ENCODE measurements at places on chromosomes 2 and 18.

- no peak for DNase-seq
Observed at GRCh38 chr18:24055878-24056277, 41.3 kb downstream of the TTC39C start.

- no peak for DNase-seq
Observed at GRCh38 chr18:57583297-57583835, 3.1 kb downstream of the FECH start.

DNA sequence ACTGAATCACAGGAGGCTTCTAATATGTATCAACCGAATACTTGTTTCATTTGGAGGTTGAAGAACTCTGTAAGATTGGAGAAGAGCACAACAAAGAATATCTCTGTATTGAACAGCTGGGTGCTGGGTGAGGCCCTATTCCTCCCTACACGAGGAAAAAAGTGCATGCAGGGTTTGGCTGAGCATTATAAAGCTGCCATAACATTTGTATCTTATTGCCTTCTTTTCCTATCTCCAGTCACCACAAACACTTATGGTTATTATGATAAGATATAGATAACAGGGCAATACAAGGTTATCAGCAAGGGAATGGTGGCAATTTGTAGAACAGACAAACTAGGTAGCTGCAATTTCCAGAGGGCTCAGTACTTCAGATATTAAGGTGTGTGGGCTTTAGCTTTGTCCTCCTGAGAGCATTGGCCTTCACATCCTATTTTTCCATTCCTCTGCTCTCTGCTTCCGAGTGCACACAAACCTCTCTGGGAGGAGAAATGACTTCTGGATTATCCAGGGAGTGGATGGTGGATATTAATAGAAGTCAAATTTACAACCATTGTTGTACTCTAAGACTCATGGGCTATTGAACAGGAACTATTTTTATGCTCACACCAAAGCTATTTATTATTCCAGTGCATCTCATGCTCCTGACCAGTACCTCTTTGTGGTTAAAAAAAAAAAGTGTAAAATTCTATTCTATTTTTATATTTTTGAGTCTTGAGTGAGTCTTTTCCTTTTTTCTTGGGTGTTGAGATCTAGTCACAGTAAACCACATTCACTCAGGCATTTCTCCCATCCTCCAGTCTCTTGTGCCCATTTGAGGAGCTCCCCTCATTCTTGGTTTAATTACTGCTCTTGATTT lies 248.4 kb downstream of the ETAA1 start:
- DNase-seq, result peak; percentile 33

DNA sequence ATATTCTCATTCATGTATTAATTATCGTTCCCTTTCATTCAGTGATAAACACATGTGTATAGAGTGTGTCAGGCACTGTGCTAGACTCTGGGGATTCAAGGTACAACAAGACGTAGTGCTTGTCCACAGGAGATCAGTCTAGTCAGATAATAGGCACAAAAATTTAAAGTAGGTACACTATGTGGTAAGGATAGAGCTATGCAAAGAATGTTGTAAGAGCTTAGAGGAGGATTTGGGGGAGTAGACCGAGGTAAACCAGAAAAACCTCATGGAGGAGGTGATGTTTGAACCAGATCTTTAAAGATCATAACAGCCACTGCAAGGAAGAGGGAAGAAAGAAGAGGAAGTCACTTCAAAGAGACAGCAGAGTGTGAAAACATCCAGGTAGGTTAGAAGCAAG lies 256.9 kb upstream of the DDX18 start:
- no peak for DNase-seq

DNA sequence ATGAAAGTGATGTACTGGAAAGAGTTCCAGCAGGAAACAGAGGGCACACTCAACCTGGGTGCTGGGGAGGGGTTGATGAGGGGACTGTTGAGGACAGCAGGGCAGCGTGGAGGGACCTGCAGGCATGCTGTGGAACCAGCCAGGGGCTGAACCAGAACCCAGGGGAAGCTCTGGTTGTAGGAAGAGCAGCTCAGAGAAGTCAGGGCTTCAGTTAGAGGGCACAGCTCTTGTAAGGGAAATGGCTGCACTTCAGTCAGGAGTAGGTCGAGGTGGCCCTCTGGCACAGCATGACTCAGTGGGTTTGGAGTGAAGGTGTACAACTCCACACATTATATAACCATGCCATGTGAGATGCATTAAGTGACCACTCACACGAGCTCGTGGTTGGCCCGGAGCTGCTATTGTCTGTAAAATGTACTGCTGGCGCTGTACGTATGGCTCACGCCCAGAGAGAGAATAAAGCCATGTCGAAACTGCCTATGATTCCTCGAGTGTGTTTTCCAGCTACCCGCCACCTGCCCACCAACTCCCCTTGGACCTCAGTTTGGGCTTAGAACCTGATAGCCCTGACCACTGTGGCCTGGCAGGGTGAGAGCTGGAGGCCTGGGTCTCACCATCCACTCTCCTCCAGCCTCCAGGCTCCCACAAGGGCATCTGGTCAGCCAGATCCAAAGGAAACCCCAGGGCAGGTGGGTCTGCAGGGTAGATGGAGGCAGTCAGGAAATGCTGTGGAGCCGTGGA lies 136.5 kb upstream of the HS6ST1 start:
- no peak for DNase-seq

DNA sequence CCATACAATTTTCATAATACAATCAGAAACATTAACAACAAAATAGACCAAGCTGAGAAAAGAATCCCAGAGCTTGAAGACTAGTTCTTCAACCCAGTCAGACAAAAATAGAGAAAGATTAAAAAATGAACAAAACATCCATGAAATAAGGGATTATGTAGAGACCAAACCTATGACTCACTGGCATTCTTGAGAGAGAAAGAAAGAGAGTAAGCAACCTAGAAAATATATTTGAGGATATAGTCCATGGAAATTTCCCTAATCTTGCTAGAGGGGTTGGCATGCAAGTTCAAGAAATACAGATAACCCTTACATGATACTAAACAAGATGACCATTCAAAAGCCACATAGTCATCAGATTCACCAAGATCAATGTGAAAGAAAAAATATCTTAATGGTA lies 281.7 kb downstream of the CCDC85A start:
- peak; percentile 13 for DNase-seq

DNA sequence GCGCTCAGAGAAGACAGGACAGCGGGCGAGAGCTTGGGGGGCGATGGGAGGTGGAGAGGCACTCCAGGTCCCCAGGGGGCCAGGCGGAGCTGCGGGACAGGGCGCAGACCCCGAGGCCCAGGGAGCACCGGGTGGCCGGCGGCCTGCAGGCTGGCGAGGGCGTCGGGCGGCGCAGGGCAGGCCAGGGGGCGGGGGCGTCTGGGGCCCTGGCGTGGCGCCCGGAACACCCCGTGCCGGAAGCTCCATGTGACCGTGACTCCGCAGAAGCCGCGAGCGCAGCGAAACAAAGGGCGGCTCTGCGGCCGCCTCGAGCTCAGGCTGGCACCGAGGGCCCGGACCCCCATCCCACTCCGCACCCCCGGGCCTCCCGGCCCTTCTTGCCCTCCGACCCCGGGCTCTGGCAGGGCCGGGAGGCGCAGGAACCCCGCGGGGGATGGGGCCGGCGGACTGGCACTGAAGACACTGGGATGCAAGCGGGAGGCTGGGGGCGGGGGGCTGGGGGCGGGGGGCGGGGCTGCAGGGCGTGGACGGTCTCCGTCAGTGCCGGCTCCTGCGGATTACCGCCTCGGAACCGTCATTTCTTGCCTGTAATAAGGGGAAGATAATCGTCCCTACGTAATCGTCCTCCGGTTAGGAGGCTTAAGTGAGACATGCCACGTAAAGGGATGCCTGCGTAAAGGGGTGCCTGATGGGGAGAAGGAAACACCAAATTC lies 19.1 kb downstream of the SH2D6 start:
- DNase-seq, result peak; percentile 70

- no peak for DNase-seq
Observed at GRCh38 chr2:20454036-20454981, 7.4 kb downstream of the RHOB start.

GRCh38 chr2:15753233-15753798 lies 161.6 kb downstream of the DDX1 start:
- no peak for DNase-seq

DNA sequence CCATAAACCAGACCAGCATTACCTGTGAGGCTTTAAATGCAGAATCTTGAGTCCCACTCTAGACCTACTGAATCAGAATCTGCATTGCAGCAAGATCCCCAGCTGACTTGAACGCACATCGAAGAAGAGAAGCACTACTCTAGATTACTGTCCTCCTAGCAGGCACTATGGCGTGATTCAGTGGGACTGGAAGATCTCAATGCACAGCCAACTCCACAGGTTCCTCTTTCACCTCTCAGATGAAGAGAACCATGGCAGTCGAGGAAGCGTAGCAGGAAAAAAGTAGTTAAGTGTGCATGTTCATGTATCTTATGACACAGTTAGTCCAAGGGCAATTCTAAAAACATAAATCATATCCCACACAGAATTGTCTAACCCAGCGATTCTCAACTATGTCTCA lies 97.4 kb downstream of the STK39 start:
- no peak for DNase-seq

DNA sequence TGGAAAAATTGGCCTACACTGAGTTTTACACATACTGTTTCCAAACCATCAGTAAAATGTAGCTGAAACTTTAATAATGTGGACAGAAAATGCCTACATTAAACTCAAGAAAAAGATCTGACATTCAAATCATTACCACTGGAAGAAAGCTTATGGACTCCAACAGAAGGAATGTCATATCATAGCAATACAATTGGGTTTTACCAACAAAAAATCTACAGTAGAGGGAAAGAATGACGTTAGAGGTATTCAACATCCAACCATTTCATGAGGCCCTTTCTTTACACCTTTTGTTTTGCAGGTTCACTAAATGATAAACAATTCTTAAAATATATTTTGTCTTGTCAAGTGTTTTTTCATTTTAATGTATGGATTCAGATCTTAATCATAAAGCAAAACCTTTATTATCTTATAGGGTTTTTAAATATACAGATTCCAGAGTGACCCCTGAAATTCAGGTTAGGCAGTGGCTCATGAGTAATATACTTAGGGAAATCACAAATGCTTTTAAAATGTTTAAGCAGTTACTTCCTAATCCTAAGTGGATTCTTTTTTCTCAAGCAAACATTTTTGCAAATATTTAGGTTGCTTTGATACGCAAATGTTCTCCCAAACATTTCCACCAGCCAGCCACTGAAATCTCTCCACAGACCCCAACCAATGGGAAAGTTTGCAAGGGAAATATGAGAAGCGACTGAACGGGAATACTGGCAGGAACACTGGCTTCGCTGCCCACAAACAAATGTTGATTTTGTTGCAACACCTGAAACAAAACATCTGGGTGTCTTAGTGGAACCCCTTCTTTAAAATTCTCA lies 168.7 kb downstream of the TCF4 start:
- DNase-seq, result peak; percentile 76

GRCh38 chr2:32946314-32947075 lies at the start of gene LTBP1:
TSS of gene LTBP1 (plus strand) at chr2:32946953. CDS start at chr2:32947325, 372 bp downstream.
- peak; percentile 53 for DNase-seq

DNA sequence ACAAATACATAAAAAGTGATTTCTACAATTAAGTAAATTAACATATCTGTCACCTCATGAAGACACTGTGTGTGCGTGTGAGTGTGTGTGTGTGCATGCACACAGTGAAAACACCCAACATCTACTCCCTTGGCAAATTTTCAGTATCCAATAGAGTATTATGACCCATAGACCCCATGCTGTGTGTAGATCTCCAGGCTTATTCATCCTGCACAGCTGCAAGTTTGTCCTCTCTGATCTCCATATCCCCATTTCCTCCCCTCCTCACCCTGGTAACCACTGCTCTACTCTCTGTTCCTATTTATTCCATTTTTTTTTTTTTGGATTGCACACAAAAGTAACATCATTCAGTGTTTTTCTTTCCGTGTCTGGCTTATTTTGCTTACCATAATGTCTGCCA lies 391.0 kb downstream of the SOX11 start:
- DNase-seq, result no peak

- DNase-seq, result no peak
Observed at GRCh38 chr2:37052600-37053332, 31.4 kb downstream of the HEATR5B start.

DNA sequence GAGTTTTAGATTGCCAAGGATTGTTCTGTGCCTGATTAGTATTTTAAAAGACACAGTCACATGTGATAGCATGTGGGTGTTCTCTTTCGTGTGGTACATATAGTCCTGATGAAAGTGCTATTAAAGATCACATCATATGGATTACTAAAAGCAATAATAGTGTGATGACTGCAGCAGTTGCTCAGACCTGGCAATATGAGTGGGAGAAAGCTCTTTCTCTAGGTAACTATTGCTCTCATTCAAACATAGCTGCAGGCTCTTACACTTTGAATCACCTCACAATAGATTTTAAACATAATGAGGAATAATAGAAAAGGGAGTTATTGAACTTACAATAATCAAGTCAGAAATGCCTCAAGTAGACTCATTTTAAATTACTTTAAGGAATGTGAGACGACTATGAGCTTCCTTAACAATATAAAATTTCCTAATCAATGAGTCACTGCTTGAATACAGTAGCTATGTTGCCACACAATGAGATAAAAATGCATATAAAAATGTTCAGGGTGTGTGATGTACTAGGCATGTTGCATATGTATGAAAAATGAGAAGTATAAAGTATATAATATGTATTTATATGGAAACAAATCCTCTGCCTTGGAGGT lies 452.1 kb downstream of the TMX3 start:
- DNase-seq, result peak; percentile 83

- DNase-seq, result no peak
Observed at GRCh38 chr2:119338826-119339561, 27.6 kb downstream of the C2orf76 start.

- DNase-seq, result no peak
Observed at GRCh38 chr2:116477229-116477628, 1337.3 kb upstream of the DDX18 start.

DNA sequence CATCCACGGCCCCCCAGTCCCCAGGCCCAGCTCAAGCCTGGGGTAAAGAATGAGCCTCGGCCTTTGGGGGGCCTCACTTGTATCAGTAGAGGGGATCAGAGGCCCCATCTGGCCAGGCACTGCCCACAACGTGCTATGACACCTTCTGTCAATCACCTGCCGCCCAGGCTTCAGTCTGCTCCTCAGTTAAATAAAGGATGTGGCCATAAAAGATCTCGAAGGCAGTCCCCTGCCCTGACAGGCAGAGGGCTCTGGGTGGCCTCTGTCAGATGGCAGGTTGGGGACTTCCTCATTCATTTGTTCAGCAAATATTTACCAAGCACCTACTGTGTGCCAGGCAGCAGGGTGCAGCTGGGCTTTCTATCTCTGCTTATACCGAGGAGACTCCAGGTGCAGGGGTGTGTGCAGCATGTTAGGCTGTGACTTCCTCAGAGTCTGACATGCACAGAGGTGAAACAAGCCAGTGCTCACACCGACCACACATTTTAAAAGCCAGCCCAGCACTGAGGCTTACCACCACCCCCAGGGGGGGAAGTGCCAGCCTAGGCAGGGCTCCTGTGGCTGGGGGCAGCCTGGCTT lies 166.4 kb downstream of the GALNT1 start:
- DNase-seq, result no peak
